Activated T-helper 1 cell treated with Interleukin-2 at 50 U/mL for 16 hours (primary cell): ENCODE measurements at places on chromosomes 11 and 22.

DNA sequence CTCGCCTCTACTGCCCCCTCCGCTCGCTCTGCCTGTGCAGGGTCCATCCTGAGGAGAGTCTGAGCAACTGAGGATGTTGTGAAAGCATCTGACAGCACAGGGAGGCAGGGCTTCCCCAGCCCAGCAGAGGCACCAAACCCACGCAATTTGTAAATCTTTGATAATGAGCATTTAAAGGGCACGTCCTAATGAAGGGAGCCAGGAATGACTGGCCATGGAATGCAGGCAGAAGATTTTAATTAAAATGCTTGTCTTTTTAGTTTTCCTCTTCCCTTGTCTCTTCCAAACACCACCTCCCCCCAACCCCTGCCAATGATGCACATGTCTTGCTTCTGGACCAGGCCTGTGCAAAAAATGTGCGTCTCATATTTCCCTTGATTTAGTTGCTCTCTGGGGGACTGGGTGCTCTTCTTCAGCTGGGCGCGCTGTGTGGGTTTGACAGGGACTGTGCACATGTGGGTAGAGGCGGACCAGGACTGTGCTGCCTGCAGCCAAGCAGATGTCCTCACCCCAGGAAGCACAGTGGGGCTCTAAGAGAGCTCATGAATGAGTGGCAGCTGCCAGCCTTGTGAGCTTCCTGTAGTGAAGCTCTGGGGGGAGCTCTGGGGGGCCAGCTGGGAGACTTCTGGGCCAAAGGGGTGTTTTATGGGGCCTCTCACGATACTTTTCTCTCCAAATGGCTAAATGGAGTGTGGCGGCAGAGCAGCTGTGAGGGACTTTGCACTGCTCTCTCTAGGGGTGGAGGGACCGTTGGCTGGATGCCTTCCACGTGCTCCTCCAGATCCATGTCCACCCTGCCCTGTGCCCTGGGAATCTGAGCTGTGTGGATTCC, 273.5 kb downstream of the ST3GAL4 start:
- DNase-seq = no peak

- no peak for DNase-seq
Measured at GRCh38 chr11:17972987-17973386, 39.9 kb downstream of the SERGEF start.

GRCh38 chr11:64119700-64120099, 46.2 kb downstream of the MACROD1 start:
- DNase-seq = no peak

DNA sequence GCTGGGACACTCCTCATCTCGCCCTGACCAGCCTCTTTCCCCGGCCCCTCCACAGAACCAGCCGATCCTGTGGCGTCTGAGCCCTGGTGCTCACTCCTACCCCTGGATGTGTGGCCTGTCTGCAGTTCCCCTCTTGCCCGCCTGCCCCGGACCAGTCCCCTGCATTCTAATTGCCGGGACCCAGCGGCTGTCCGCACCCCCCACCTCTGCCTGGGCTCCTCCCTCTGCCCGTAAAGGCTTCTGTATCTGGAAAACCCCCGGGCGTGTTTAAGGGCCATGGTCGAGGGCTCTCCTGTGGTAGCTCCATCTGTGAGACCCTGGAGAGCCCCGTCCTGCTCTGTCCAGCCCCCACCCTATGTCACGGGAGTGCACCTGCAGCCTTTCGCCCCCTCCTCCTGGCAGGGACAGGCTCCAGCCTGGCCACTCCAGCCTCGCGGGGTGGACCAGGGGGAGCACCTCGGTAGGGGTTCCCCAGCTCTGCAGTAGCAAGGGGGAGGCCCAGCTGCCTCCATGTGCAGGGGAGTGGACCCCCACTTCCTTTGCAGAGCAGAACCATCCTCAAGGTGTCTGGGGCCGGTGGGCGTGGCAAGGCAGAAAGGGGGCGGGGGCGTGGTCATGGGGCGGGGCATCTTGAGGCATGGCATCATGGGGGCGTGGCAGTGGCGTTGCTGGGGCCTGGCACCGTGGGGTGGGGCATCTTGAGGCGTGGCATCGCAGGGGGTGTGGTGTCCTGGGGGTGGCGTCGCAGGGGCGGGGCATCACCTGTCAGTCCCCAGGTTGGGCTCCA, 430.4 kb downstream of the TBC1D22A start:
- DNase-seq = no peak

DNA sequence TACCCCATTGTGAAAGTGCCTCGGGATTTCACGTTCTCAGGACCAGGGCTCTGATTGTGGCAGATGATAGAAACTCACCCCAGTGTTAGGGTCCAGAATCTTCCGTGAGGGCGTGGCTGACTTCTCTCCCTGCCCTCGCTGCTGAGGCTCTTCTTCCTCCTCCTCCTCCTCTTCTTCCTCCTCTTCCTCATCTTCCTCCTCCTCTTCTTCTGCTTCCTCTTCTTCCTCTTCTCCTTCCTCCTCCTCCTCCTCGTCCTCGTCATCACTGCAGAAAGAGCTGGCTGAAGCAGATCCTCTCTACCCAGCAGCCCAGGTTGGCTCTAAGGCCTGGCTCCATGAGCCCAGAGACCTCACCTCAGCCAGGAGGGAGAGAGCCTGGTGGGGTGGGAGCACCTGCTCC, 13.5 kb upstream of the CHADL start:
- no peak for DNase-seq

DNA sequence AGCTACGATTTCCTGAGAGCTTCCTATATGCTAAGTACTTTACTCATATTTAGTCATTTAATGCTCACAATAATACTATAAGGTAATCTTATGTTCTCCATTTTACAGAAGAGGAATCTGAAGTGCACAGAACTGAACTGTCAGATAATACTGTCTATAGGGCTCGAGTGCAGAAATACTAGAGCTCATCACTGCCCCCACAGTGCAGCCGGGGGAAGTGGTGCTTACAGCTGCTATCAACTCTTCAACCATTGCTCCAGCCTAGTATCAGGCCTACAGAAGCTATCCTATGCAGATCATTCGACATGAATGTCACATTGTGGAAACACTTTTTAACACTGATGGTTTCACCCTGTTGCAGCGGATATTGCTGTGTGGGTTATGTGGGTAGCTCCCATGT, 929.9 kb downstream of the NTM start:
- no peak for DNase-seq

DNA sequence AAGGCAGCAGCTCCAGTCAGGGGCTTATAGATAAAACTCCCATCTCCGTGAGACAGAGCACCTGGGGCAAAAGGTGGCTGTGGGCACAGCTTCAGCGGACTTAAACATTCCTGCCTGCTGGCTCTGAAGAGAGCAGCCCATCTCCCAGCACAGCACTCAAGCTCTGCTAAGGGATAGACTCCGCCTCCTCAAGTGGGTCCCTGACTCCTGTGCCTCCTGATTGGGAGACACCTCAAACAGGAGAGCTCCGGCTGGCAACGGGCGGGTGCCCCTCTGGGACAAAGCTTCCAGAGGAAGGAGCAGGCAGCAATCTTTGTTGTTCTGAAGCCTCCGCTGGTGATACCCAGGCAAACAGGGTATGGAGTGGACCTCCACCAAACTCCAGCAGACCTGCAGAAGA, 279.4 kb downstream of the LARGE1 start:
- no peak for DNase-seq

DNA sequence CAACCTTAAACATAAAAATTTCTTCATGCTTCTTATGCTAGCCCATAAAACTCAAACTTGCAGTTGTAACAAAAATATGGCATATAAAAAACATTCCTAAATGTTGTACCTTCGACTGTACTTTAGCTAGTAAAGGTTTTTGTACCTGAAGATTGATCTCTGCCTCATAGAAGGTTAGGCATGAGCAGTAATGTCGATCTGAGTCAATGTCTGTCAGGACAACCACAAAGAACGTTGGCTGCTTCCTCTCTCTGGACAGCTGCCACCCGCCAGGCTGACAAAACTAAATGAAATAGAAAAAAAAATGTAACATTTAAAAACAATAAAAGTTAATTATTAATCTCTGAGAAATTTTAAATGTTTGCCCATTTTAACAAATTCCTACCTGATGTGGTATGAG, 251.3 kb downstream of the SBF2 start:
- DNase-seq = no peak

DNA sequence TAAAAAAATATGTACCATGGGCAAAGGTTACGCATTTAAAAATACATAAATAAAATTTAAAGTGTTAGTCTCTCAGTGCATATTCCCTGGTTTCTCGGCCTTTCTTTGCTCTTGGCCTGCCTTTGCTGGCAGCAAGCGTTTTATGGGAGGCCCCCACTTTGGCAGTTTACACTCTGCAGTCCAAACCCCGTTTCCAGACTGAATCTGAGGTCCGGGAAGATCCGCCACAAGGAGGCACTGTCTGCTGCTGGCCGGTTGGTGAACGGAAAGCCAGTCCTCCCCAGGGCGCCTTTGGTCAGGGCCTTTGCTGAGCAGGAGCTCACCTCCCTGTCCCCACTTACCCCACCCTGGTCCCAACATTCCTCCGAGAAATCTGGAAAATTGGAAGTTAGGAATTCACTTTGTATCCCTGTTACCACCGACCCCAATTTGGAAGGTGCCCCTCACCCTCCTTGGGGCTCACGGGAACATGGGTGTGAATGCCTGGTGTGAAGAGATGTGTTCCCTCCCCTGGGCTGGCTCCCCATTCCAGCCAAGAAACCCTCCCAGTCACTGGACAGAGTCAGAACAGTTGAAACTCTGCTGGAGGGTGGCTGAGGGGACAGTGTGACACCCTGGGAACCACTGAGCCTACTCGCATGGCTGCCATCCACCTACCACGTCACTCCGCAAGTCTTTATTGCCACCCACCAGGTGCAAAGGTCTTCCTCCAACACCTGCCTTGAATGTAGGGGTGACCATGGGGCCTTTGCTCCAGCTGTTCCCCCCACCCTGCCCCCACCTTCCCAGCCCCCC, 9.4 kb upstream of the SF1 start:
- peak; percentile 37 for DNase-seq

DNA sequence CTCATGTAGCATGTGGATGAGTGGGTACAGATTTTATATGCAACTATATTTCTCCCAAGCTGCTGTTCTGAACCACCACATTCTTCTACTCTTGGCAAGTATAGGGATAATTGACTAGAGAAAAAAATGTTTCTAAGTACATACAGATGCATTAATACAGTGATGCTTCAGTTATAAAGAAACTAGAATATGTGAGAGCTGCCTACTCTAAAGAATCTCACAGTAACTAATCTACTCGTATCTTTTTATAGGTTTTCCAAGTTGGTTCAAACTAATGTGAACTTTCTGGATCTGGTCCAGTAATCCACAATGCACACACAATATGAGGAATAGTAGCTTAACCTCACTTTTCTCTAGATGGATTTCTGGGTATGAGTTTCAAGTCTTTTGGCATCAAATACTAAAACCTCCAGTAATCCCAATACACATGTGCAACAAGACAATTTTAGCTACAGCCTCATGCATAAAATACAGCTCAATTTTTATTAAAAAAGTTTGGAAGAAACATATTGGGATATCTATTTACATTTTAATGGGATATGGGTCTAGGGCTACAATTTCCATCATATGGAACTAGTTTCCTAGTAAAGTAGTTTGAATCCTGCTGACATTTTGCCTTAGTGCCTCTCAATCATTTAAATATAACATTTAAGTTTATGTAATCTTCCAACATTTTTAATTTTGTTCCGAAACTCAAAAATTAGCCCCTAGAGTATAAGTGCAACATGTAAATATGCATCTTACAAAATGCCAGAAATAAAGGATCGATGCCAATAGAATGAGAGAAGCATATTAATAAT, 2209.7 kb downstream of the LRRC4C start:
- no peak for DNase-seq

GRCh38 chr22:30206944-30207343, 39.6 kb downstream of the LIF start:
- no peak for DNase-seq

- DNase-seq = no peak
Measured at GRCh38 chr11:17740649-17741235, 6.2 kb downstream of the KCNC1 start.

DNA sequence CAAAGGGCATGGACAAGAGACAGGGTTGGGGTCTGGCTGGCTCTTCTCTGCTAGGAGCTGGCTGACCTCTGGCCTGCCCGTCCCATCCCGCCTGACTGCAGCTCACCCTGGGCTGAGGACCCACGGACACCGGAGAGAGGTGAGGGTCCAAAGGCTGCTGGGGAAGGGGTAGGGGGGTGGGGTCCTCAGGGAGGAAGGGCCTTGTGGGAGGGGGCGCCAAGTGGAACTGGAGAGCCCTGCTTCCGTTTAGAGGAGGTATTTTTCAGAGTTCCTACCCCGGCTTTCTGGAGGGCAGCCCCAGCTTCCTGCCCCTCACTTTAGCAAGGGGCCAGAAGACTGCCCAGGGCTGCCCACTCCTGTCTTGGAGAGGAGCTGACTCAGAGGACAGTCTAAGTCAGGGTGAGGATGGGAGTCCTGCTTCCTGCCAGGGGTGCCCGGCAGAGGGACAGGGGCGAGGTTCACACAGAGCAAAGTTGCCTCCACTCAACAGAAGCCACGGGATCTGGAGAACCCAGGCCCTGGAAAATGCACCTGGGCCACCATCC, 7.1 kb downstream of the LARGE2 start:
- DNase-seq = no peak

DNA sequence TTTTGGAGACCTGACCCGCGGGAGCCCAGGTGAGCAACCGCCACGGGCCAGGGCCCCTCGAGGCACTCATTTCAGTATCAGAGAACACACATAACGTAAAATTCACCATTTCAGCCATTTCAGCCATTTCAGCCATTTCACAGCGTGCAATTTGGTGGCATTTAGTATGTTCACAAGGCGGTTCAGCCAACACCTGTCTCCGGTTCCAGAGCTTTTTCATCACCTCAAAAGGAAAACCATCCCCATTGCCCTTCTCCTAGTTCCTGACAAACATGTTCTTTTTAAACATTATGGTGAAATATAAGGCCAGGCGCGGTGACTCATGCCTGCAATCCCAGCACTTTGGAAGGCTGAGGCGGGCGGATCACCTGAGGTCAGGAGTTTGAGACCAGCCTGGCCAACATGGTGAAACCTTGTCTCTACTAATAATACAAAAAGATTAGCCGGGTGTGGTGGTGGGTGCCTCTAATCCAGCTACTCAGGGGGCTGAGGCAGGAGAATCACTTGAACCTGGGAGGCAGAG, 119.3 kb downstream of the KCNQ1 start:
- no peak for DNase-seq

GRCh38 chr11:10454878-10455631, at the start of gene AMPD3:
Gene AMPD3 (plus strand): TSS chr11:10455264. CDS start chr11:10461520, 6,256 bp downstream.
- DNase-seq = no peak

- no peak for DNase-seq
Measured at GRCh38 chr11:31714840-31715239, 96.3 kb downstream of the PAX6 start.

DNA sequence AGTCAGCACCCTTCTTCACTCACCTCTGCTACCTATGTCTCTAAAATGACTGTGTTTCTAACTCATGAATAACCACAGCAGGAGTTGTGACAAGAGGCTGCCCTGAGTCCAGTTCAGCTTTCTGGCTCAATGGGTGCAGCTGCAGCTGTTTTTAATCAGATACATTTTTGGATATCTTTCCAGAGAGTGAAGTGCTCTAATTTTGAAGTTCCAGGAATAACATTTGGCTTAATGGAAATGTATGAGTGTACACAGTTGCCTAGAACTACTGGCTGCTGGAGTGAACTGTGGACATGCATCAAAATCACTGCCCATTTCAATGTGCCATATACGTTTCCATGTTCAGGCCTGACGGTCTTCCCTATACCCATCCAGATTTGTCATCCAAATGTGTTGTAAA, 769.5 kb upstream of the ANO3 start:
- no peak for DNase-seq

GRCh38 chr11:7573193-7573557, 59.4 kb downstream of the PPFIBP2 start:
- no peak for DNase-seq

GRCh38 chr11:88695689-88696414, 358.3 kb upstream of the CTSC start:
- DNase-seq = no peak

- no peak for DNase-seq
Measured at GRCh38 chr11:116170526-116171120, 602.2 kb downstream of the BUD13 start.
